ENCODE measurements at places on chromosomes 12 and 14.

DNA sequence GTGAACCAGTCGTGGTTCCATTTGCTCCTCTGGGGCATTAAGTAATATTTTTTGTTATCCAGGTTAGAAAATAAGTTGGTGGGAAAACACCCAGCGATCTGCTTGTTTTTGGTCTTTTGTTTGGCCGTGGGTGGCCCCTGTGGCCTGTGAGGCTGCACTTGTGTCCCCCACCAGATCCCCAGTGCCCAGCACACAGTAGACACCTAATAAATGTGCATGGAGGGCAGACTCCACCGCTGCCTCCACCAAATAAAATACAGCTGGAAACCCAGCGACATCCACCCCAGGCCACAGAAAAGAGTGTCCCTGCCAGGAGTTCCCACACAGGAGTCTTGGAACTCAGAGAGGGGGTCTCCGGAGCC, 8.3 kb upstream of the PPP1R13B start:
- no peak for DNase-seq

- DNase-seq: no peak
Observed at GRCh38 chr14:51692646-51693045, 40.9 kb downstream of the FRMD6 start.

GRCh38 chr14:86027990-86028389, 498.0 kb downstream of the FLRT2 start:
- no peak for DNase-seq

- no peak for DNase-seq
Observed at GRCh38 chr12:25797386-25797785, 161.1 kb upstream of the RASSF8 start.

DNA sequence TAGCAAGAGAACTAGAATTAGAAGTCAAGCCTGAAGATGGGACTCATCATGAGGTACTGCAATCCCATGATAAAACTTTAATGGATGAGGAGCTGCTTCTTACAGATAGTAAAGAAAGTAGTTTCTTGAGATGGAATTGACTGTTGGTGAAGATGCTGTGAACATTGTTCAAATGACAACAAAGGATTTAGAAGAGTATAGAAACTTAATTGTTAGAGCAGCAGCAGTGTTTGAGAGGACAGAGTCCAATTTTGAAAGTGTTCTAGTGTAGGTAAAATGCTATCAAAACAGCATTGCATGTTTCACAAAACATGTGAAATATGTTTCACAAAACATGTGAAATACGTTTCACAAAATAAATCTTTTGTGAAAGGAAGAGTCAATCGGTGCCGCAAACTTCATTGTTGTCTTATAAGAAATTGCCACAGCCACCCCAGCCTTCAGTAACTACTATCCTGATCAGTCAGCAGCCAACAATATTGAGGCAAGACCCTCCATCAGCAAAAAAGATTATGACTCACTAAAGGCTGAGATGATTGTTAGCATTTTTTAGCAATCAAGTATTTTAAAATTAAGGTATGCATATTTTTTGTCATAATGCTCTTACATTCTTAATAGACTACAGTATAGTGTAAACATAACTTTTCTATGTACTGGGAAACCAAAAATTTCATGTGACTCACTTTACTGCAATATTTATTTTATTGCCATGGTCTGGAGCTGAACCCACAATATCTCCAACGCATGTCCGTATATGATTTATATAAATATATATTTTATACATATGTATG, 173.4 kb upstream of the BMP4 start:
- DNase-seq: no peak

- no peak for DNase-seq
Observed at GRCh38 chr12:109892748-109893147, 7.3 kb upstream of the TCHP start.

DNA sequence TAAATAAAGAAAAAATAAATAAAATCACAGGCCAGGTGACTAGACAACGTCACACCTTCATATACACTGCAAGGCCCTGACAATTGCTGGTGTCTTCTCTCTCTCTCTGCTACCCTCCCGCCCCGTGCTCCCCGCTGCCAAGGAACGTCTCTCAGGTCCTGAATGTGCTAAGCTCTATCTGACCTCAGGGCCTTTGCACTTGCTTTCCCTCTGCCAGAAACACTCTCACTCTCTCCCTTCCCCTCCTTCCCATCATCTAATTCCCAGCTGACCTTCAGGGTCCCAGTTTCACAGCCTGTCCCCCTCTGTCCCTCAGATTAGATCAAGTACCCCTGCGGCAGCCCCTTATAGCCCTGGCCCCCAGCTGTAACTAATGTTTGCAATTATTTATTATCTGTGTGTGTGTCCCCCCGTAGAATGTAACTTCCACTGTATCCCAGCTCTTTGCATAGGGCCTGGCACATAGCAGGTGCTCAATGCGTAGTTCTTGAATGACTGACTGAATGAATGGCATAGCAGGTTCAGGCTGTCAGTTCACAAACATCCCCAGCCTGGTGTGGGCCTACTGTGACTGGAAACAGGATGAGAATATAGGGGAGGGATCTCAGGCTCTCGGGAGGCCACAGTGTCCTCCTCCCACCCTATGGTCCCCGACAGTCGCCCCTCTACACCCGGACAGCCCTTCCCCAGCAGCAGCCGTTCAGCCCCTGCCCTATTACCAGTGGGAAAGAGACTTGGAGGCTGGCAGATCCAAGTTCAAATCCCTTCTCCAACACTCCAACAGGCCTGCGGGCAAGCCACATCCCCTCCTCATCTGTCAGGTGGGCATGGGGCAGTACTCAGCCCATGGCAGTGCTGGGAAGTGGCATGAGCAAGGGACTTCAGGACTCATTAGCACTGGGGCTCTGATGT, 6.6 kb downstream of the BEGAIN start:
- DNase-seq: no peak

- DNase-seq: no peak
Observed at GRCh38 chr14:31961896-31962295, 115.2 kb upstream of the ARHGAP5 start.

DNA sequence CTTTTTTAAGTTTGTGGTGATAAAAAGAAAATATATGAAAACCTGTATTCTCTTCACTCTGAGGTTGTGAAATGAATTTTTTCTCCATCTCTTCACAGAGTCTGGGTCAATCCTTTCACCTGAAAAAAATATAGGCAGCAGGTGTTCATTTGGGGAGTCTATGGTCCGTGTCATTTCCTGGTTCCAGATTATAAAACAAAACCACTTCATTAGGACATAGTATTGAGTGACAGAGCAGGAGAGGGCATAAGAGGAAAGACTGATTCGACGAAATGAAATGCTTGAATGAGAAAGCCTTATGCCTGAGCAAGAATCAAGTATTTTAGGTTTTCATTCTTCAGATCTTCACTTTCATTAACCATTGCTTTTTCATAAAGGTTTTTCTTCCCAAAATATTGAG, 51.8 kb upstream of the NUAK1 start:
- no peak for DNase-seq

DNA sequence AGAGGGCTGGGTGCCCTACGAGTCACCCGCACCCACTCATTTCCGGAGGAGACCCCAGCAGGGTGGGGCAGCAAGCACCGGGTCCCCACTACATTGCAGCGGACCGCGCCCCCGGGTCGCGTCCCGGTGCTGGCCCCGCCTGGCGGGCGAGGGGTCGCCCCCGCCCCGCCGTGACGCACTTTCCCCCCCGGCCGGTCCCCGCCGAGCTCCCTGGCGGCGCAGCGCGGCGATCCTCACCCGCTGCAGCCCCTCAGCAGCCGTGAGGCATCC, 106.1 kb downstream of the PRICKLE1 start:
- DNase-seq: no peak

- DNase-seq: no peak
Observed at GRCh38 chr14:51661504-51661903, 9.8 kb downstream of the FRMD6 start.
